ENCODE measurements at places on chromosomes 12 and 14.

DNA sequence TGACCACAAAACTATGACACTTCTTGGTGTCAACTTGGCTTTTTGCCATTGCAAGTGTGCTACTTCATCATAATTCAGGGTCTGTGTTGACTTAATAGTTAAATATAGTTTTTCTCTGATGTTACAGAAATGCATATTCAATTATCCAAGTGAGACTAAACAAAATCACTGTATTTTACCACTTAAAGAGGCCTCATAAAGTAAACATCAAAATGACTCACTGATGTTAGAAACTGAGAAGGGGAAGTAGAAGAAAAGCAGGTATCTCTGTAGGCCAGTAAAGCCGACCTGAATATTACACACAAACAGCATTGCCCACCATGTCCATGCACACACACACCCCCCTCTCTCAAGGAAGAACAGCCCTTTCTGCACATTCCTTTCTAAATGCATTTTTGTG lies 55.4 kb downstream of the RPAP3 start:
- DNase-seq = no peak

GRCh38 chr12:117968826-117969659 lies at the start of gene KSR2:
Gene KSR2 (minus strand): TSS chr12:117968990. CDS start chr12:117968255, 735 bp downstream.
- no peak for DNase-seq

- no peak for DNase-seq
Measured at GRCh38 chr14:38616959-38617358, 361.1 kb upstream of the CLEC14A start.

- DNase-seq = no peak
Measured at GRCh38 chr12:29234965-29235626, 86.0 kb downstream of the FAR2 start.

- DNase-seq = no peak
Measured at GRCh38 chr12:84785951-84786350, 126.6 kb downstream of the SLC6A15 start.

DNA sequence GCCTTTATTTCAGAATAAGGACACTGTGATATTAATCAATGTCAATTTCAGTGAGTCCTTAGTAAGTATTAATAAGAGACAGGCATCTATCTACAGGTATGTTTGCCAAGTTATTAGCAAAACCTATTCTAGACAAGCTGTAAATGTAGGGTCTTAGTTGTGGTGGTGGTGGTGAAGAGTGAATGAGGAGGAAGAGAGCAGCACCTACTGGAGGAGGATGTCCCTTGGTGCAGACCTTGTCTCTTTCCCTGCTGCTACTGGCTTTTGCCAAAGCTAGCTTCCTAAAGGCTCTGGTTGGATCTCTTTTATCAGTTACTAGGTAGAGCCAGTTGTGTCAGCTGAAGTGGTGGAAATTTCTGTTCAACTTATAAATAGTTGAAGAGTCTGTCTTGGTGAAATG lies 304.8 kb upstream of the ATP2B1 start:
- no peak for DNase-seq

GRCh38 chr12:69096669-69097335 lies 142.6 kb upstream of the CPSF6 start:
- no peak for DNase-seq

- DNase-seq = no peak
Measured at GRCh38 chr14:22822016-22822570, 6.9 kb upstream of the SLC7A7 start.

DNA sequence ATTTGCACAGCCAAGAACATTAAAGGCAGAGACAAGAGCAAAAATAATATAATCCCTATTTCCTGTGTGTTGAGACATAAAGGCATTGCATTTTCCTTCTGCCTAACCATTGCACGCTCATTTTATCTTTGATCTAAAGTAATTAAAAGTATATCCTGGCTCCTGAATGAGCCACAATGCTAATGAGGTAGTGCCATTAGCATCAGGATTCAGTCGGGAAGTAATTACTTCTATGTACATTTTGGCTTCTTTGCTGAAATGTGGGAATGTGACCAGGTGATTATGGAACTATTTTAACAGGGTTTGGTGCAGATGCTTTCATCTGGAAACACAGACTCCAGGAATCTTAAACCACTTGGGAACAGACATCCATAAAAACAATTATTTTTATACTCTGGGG lies 77.4 kb downstream of the TMTC1 start:
- no peak for DNase-seq

- DNase-seq = no peak
Measured at GRCh38 chr12:2895051-2895451, 4.4 kb downstream of the TULP3 start.

DNA sequence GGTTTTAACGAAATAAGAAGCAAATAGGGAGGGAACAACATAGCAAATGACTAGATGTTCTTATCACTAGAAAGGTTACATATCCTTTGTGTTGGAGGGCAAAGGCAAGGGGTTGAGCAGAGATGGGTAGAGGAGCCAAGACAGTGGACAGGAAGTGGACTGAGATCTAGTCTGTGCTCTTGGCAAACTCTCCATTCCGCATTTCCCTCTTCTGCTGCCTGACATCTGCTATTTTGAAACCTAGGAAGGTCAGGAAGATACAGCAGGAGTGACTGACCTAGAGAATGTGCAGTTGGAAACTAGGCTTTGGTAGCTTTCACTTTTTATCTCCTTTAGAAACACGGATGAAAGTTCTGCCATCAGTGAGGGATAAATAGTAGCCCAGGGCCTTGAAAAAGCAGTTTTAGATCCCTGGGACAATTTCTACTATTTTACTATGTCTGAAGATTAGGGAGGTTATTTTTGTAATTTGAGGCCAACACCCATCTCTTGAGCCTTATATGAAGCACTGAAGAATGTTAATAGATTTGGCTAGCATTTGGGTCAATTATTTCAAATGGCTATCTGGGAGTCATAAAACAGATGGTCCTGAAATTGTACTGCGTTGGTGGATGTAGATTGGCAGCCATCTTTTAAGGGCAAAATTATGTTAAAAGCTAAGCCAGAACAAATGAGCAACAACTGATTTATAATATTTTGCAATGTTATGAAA lies 410.3 kb downstream of the PCNX1 start:
- no peak for DNase-seq

GRCh38 chr14:57174466-57174865 lies 94.2 kb downstream of the EXOC5 start:
- no peak for DNase-seq

- no peak for DNase-seq
Measured at GRCh38 chr14:69244946-69245345, 15.0 kb upstream of the GALNT16 start.

GRCh38 chr14:76375947-76376404 lies at the start of gene ESRRB:
Gene ESRRB (plus strand): TSS chr14:76376137. CDS start chr14:76376402, 265 bp downstream.
- no peak for DNase-seq

- DNase-seq = no peak
Measured at GRCh38 chr14:52080808-52081755, 12.2 kb upstream of the NID2 start.

DNA sequence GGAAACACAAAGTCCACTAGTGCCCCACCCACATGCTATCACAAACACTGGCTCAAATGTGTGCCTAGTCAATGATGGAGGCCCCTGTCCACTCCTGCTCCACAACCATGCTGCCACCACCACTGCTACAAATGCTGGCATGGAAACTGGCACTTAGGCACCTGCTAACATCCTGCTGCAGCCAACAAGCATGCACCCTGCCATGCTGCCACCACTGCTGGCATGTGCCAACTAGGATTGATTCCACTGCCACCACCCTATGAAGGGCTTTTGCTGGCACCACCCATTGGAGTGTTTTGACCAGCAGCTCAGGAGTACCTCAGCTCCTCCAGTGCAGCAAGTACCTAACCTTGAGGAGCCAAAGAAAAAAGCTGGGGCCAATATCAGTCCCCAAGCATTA lies 236.6 kb downstream of the CCDC59 start:
- DNase-seq = no peak

Measured in left forelimb (tissue), 1 donor.